ENCODE measurements at places on chromosomes 11 and 22. TPM values are rescaled to one million over a fixed set of nuclear protein-coding genes. Genes with fewer than 3 reads are reported as not detected.

- no peak for DNase-seq
- H3K27ac ChIP-seq, result no peak overlapping the region
- H3K4me1 ChIP-seq, result no peaks in the 10 kb centered on the region
- H3K4me3 ChIP-seq, result no peak overlapping the region
- H3K27me3 ChIP-seq, result peaks cover 2% of the 10 kb centered on the region
- no peaks in the 10 kb centered on the region for H3K36me3 ChIP-seq
Observed at GRCh38 chr11:123594188-123594901, 60.1 kb downstream of the SCN3B start.

DNA sequence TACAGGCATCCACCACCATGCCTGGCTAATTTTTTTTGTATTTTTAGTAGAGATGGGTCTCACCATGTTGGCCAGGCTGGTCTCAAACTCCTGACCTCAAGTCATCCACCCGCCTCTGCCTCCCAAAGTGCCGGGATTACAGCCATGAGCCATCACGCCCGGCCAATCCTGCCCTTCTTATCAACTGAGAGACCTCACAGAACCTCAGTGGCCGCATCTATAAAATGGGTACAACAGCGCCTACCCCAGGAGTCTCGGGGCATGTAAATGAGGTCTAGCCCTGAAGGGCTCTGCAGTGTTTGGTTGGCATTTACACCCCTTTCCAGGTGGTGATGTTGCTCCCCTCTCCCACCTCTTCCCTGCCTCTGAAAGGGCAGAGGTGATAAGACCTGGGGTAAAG, 11.7 kb downstream of the SYNGR1 start:
- no peaks in the 10 kb centered on the region for H3K36me3 ChIP-seq
- no peak for DNase-seq
- H3K27me3 ChIP-seq, result no peaks in the 10 kb centered on the region
- peaks cover 18% of the 10 kb centered on the region for H3K4me1 ChIP-seq
- H3K4me3 ChIP-seq, result no peak overlapping the region
- H3K27ac ChIP-seq, result no peak overlapping the region

- H3K4me1 ChIP-seq, result peaks cover 4% of the 10 kb centered on the region
- peak overlapping the region; percentile 47 for H3K4me3 ChIP-seq
- H3K27me3 ChIP-seq, result peaks cover 44% of the 10 kb centered on the region
- no peaks in the 10 kb centered on the region for H3K36me3 ChIP-seq
- peak overlapping the region; percentile 52 for H3K27ac ChIP-seq
- DNase-seq, result peak; percentile 97
Observed at GRCh38 chr22:42369250-42370041, 62.8 kb downstream of the NFAM1 start.

DNA sequence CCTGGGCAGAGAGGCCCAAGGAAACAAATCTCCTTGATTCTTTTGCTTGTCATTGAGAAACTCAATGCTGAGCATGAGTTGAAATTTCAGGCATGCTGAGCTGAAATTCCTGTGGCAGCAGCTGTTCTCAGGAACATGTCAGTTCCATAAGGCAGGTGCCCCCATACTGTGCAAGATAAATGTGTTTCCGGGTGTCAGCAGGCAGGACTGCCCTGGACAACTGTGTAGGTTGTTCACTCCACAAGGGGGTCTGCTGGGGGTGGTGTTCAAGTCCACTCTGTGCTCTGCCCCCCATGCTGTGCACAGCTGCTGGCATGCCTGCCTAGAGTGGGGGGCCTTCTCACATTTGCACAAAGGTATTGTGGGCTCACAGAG, 133.7 kb downstream of the CTTN start:
- no peak for DNase-seq
- H3K4me3 ChIP-seq, result no peak overlapping the region
- no peaks in the 10 kb centered on the region for H3K36me3 ChIP-seq

GRCh38 chr22:36998620-36999351, 20.5 kb downstream of the TST start:
- no peak for DNase-seq
- no peaks in the 10 kb centered on the region for H3K27me3 ChIP-seq
- H3K36me3 ChIP-seq, result no peaks in the 10 kb centered on the region
- peaks cover 8% of the 10 kb centered on the region for H3K4me1 ChIP-seq
- no peak overlapping the region for H3K27ac ChIP-seq

DNA sequence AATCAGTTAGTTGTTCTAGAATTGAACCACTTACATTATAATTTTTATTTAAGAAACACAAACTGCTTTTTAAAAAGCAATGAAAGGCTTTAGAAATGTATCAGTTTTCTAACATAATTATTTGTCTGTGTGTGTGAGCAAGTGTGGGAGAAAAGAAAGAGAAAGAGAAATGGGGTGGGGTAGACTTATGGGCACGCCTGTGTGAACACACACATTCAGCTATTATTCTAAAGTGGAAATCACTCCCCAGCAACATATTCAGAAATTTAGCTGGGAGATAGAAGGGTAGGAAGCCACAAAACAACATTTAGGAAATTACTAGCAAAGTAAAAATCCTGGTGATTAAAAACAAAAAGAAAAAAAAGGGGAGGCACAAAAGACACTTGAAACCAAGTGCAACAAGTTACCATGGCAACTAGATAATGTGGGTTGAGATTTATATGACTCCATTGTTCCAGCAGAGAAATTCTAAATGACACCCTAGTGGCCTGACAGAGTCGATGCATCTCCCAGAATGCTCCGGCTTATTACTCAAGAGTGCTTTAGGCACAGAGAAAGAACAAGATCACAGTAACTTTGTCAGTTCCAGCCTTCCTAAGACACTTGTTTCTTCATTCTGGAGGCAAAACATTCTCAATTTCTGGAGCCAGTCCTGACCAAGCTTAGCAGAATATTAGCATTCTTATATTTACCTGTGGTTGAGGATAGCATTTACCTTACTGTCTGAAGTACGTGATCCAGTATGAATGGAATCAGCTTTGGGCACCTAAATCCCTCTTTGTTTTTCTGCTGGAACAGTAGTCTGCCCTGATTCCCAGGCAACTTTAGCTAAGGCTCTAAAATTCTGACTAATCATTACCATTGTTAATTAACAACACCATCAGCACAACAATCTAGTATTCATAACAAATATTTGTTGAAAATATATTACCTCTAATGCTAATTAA, 444.4 kb downstream of the DLG2 start:
- H3K4me3 ChIP-seq, result no peak overlapping the region
- no peaks in the 10 kb centered on the region for H3K36me3 ChIP-seq
- no peaks in the 10 kb centered on the region for H3K4me1 ChIP-seq
- H3K27ac ChIP-seq, result no peak overlapping the region
- no peak for DNase-seq
- H3K27me3 ChIP-seq, result no peaks in the 10 kb centered on the region

GRCh38 chr22:48077699-48078098, 1315.2 kb downstream of the TBC1D22A start:
- H3K4me3 ChIP-seq, result no peak overlapping the region
- H3K27me3 ChIP-seq, result no peaks in the 10 kb centered on the region
- H3K4me1 ChIP-seq, result no peaks in the 10 kb centered on the region

IGLL1 gene
- total RNA-seq, result not detected

DNA sequence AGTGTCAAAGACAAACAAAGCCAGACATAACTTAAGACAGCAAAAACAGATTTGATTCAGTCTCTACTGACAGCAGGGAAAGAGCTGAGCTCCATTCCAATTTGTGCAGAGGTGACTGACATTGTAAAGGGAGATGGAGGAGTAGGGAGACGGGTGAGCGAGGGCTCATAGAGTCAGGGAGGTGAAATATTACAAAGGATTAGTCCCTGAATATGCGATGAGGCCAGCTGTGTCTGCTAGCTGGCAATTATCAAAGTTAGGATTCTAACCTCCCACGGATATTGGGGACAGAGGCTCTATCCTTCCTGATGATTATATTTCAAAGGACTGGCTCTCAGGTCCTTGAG, 8.3 kb downstream of the PLAAT2 start:
- H3K4me1 ChIP-seq, result no peaks in the 10 kb centered on the region
- no peaks in the 10 kb centered on the region for H3K27me3 ChIP-seq
- no peak overlapping the region for H3K27ac ChIP-seq
- H3K36me3 ChIP-seq, result no peaks in the 10 kb centered on the region
- H3K4me3 ChIP-seq, result no peak overlapping the region

SIK2 gene
- 6.4 TPM for total RNA-seq

IGSF9B gene
- 0.04 TPM for total RNA-seq

DNA sequence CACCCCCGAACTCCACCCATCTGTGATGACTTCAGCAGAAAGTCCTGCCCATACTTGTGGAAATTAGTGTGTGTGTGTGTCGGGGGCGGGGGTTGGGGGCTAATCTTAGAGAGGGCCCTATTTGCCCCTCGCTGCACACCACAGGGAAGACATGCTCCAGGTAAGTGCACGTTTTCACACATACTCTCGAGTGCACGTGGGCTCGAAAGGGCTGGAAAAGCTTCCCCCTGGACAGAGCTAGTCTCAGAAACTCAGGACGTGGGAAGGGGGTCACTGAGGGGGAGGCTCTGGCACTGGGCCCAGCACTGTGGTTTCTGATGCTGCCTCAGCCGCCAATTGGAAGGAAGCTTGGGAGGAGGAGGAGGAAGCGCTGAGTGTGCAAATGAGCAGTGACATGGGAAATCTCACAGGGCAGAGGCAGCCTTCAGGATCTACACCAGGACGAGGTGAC, 40.7 kb upstream of the CD82 start:
- no peaks in the 10 kb centered on the region for H3K36me3 ChIP-seq
- H3K27ac ChIP-seq, result peak overlapping the region; percentile 59
- H3K4me1 ChIP-seq, result peaks cover 52% of the 10 kb centered on the region
- no peaks in the 10 kb centered on the region for H3K27me3 ChIP-seq
- no peak overlapping the region for H3K4me3 ChIP-seq
- DNase-seq, result no peak

GRCh38 chr11:64007629-64008282, 21.5 kb downstream of the OTUB1 start:
- H3K27ac ChIP-seq, result no peak overlapping the region
- no peak overlapping the region for H3K4me3 ChIP-seq
- no peaks in the 10 kb centered on the region for H3K36me3 ChIP-seq
- peaks cover 52% of the 10 kb centered on the region for H3K4me1 ChIP-seq
- no peaks in the 10 kb centered on the region for H3K27me3 ChIP-seq

GRCh38 chr11:72625691-72626413, 48.4 kb downstream of the PDE2A start:
- peak; percentile 33 for DNase-seq
- H3K27me3 ChIP-seq, result peaks cover 18% of the 10 kb centered on the region
- no peaks in the 10 kb centered on the region for H3K36me3 ChIP-seq
- no peak overlapping the region for H3K4me3 ChIP-seq

TSGA10IP gene
- not detected for total RNA-seq

GRCh38 chr11:15944460-15944859, 411.9 kb downstream of the SOX6 start:
- no peaks in the 10 kb centered on the region for H3K36me3 ChIP-seq
- H3K4me3 ChIP-seq, result no peak overlapping the region
- no peak overlapping the region for H3K27ac ChIP-seq
- no peak for DNase-seq

- no peak for DNase-seq
- no peak overlapping the region for H3K27ac ChIP-seq
- H3K36me3 ChIP-seq, result no peaks in the 10 kb centered on the region
Observed at GRCh38 chr11:77104727-77105126, 2.1 kb downstream of the OMP start.

TBX10 gene
- total RNA-seq, result not detected

DNA sequence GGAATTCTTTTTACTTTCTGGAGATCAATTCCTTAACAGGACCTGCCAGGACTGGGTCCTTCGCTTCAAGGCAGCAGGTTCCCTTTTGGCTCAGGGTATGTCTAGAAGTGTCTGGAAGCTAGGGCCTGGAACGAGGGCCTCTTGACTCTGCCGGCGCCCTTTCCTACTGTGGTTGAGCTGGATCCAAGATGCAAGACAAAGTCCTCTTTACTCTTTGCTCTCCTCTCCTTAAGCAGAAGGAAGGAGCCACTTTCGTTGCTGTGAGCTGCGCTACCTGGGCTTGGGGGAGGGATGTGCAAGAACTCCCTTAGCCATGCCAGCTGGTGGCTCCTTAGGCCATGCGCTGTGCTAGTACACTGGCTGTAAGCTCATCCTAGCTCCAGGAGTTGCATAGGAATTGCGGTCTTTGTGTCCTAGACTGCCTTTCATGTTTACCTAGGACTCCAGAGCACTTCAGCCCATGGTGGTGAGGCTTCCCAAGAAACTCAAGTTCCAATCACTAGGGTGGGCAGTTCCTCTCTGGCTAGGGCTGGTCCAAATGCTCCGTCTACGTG, 18.1 kb downstream of the GLB1L2 start:
- peaks cover 4% of the 10 kb centered on the region for H3K4me1 ChIP-seq
- no peak overlapping the region for H3K27ac ChIP-seq
- no peaks in the 10 kb centered on the region for H3K36me3 ChIP-seq
- no peak overlapping the region for H3K4me3 ChIP-seq
- no peaks in the 10 kb centered on the region for H3K27me3 ChIP-seq
- no peak for DNase-seq

OR8B3 gene
- not detected for total RNA-seq

DNA sequence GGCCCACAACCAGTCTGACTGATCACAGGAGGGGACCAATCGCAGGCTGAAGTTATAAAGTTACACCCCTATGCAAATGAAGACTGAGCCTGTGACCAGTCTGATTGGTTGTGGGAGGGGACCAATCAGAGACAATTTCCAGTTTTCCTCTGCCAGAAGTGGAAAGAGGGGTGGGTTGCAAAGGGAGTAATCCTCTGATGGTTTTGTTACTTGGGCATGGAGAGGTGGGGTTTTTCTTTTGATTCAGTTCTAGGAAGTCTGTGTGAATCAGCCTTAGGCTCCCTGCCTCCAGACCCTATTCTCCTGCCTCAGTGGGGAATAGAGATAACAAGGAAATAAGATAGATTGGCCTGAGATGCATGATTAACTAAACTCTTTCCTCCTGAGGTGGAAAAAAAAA, 9.9 kb downstream of the OR6M1 start:
- H3K27me3 ChIP-seq, result no peaks in the 10 kb centered on the region
- no peak for DNase-seq
- H3K36me3 ChIP-seq, result no peaks in the 10 kb centered on the region
- H3K27ac ChIP-seq, result no peak overlapping the region
- no peak overlapping the region for H3K4me3 ChIP-seq

DNA sequence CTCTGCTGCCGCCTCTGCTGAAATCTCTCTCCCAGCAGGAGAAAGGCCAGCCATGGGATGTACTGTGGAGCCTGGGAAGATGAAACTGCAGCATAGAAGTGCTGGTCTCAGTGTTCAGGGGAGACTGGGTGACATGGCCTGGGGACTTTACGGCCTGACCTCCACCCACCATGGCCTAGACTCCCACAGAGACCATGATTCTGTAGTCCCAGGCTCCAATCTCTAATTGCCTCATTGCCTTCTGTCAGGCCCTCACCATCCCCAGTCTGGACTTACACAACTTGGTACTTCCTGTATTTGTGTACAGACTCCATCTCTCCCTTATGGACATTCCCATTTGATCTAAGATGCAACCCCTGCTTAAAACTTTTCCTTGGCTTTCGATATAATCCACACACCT, 43.1 kb downstream of the TRAF6 start:
- H3K27me3 ChIP-seq, result peaks cover 20% of the 10 kb centered on the region
- no peaks in the 10 kb centered on the region for H3K4me1 ChIP-seq
- no peak overlapping the region for H3K27ac ChIP-seq
- no peak overlapping the region for H3K4me3 ChIP-seq
- no peak for DNase-seq

- no peak overlapping the region for H3K4me3 ChIP-seq
- no peaks in the 10 kb centered on the region for H3K36me3 ChIP-seq
- no peak overlapping the region for H3K27ac ChIP-seq
- H3K4me1 ChIP-seq, result no peaks in the 10 kb centered on the region
- H3K27me3 ChIP-seq, result no peaks in the 10 kb centered on the region
- no peak for DNase-seq
Observed at GRCh38 chr11:71071736-71072509, 180.5 kb downstream of the SHANK2 start.

Measured in K562 (cell line).